Stimulated activated CD4-positive, alpha-beta T cell treated with anti-CD3 and anti-CD28 coated beads, Interleukin-15, amount 100 ng/mL, for 1 hour (primary cell): ENCODE measurements at places on chromosomes 7 and 10.
A peak's percentile ranks its signal among the peaks of the same experiment; 100 is the strongest.

DNA sequence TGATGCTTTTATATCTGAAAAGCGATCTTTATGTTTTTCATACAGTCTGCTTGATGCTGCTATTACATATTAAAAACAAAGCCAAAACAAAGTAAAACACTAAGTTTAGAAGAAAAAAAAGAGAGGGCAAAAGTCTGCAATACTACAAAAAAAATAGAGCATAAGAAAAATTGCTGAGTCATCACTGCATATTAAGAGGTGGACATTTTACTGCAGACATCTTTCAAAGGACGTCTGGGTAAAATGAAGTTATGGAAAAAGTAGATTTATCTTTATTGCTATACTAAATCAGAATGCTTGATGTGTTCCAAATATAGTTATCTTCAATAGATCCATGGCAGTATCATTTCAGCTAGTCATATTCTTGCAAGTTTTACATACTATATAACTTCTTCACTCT, 172.0 kb downstream of the MAGI2 start:
- DNase-seq, result no peak

GRCh38 chr10:117261501-117261900, 20.6 kb downstream of the SLC18A2 start:
- no peak for DNase-seq

- DNase-seq, result no peak
Observed at GRCh38 chr10:68406111-68406814, 814 bp downstream of the RUFY2 start.

GRCh38 chr10:10816447-10816846, 201.2 kb upstream of the CELF2 start:
- DNase-seq, result no peak

DNA sequence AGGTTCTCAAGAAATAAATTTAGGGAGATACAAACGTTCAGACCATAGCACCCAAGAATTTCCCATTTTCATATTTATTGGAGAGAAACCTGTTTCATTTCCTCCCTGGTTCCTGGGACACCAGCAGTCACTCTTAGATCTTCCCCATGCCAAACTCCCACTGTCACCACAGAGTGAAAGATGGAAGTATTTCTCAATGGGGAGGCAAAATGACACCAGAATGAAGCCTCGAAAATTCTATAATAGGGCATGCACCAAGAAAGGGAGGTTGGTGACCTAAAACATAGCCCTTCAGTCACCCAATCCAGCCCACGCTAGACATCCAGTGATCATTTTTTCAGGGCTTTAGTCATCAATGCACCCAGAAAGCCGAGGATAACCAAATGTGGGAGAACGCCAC, 148.1 kb upstream of the PLXDC2 start:
- no peak for DNase-seq

DNA sequence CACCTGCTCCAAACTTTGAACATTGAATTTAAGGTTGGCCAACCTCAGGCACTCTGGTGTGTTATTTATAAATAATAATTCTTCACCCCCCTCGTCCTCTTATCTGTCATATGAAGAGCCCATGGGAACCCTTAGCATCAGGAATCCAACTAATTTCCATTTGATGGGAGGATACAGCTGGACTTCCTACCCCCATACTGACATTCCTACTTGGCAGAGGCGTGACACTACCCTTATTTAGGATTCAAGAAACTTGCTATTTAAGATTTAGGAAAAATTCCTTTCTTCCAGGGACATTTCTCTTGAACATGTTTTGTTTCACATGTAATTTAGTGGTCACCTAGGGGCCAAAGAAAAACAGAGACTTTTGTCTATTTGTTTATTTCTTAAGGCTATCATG, 171.9 kb upstream of the NRP1 start:
- DNase-seq, result no peak

GRCh38 chr7:41877118-41877517, 174.2 kb upstream of the INHBA start:
- DNase-seq, result no peak

DNA sequence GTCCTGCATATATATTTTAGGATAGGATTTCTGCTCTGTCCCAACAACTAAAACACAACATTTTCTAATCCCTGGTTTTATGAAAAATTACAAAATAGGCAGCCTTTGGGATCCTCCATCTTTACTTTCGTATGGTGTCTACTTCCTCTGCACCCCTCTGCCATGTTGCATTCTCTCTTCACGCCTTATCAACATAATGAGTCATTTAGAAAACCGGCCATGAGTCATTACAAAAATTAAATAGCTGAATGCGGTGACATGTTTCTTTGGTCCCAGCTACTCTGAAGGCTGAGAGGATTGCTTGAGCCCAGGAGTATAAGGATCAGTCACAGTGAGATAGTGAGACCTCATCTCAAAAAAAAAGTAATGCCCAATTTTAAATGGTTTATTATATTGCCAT, 148.1 kb upstream of the CELF2 start:
- no peak for DNase-seq

- DNase-seq, result no peak
Observed at GRCh38 chr7:77466450-77466849, 50.3 kb upstream of the GSAP start.

DNA sequence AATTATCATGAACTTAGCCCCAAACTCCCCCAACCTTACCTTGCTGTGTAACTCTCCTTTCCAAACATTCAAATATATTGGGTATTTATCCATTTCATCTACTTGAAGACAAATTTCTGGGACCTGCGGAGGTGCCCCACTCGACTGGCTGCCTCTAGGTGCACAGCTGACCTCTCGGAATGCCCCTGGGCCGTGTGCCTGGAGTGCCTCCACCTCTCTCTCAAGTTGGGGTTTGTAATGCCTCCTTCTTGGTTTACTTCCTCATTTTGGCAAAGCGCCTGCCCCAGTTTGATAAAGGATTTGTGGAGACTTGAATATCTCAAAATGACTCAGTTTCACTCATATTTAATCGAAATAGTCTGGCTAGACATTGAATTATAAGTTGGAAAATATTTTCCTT, 16.6 kb downstream of the ZNF777 start:
- DNase-seq, result no peak

DNA sequence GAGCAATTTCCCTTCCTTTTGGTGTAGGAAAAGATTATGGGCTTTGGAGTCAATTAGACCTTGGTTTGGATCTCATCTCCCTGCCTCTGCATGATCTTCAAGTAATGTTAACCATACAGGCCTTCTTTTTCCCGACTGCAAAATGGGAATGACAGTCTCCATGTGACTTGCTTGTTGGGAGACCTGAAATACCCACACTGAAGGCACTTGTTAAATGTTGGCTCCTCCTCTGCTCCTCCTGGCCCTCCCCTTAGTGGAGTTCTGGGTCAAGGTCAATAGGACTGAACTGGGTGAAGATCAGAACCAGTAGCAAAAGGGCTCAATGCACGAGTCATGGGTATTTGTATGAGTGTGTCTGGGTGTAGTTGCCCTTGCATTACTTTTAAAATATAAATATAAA, 179.4 kb upstream of the PRR15 start:
- DNase-seq, result no peak

DNA sequence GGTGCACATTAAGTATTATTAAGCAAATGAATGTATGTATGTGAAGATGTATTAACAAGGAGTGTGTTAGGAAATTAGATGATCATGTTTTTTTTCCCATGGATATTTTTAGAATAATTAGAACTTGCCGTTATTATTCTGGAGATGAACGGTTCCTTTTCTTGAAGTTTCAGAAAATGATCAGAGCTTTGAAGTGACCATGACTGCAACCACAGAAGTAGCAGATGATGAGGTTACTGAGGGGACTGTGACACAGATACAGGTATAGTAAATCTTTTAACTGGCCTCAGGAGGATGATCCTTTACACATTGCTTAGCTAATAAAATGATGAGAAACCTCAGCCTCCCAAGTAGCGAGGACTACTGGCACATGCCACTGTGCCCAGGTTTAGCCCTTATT, 18.6 kb downstream of the DMTF1 start:
- no peak for DNase-seq

- no peak for DNase-seq
Observed at GRCh38 chr7:69438584-69439412, 159.5 kb upstream of the AUTS2 start.

- DNase-seq, result no peak
Observed at GRCh38 chr7:19353180-19353579, 208.0 kb upstream of the FERD3L start.

- DNase-seq, result no peak
Observed at GRCh38 chr7:14381306-14381705, 391.8 kb upstream of the ETV1 start.

GRCh38 chr10:120318862-120319261, 138.2 kb upstream of the PLPP4 start:
- DNase-seq, result no peak

GRCh38 chr7:19400758-19401254, 255.6 kb upstream of the FERD3L start:
- DNase-seq, result no peak

DNA sequence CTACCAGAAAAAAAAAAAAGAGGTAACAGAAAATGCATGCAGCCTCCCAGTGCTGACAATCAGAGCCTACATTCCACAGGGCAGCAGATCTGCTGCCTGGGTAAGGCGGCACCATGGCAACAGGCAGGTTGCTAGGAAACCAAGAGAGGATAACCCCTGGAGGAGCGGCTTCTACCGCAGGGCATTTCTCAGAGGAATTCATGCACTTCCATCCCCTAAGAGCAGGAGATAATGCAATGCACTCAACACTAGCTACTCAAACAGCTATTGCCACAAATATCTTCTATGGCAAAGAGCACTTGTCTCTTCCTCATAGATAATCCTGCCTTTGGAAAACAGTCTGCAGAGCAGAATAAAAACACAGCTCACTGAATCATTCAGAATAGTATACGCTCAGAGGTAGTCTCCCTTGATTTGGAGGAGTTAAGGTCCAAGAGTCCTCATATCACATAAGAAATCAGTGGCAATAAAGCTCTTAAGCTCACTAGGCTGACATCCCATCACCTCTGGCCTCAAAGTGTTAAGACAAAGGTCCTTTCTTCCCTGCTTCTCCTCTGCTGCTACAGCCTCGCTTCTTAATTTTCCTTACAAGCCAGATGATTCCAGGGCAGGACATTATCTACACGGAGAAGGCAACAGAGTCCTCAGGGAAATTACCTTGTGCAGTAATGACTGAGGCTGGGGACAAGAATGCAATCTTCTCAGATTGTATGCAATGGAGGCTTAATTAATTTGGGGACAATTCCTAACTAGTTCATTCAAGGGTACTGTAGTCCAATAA, 10.7 kb downstream of the PSAP start:
- DNase-seq, result no peak

GRCh38 chr10:24958091-24958720, 5.8 kb upstream of the PRTFDC1 start:
- DNase-seq, result no peak

GRCh38 chr10:3811291-3811870, 26.4 kb upstream of the KLF6 start:
- DNase-seq, result no peak

DNA sequence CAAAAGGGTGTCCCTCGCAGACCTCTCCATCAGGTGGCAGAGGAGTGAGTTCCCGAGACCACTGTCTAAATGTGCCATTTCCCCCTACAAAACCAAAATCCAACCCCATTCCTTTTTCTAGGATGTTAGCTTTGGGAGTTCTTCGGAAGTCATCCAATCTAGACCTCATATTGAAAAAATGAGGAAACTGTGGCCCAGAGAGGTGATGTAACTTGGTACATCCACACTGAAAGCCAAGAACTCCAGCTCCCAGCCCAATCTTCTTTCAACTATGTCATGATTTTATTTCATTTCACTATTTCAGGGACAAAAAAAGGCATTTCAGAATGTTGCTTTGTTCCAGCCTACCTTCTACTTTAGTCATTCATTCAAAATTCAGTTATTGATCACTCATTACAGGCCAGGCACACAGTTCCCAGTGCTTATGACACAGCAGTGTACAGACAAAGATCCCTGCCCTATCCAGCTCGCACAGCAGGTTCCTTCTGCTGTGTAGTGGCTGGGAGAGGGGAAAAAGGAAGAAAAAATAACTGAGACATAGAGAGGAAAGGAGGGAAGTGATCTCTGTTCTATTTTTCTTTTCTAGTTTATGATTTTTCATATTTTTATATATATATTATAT, 35.8 kb downstream of the SCRN1 start:
- DNase-seq, result no peak

DNA sequence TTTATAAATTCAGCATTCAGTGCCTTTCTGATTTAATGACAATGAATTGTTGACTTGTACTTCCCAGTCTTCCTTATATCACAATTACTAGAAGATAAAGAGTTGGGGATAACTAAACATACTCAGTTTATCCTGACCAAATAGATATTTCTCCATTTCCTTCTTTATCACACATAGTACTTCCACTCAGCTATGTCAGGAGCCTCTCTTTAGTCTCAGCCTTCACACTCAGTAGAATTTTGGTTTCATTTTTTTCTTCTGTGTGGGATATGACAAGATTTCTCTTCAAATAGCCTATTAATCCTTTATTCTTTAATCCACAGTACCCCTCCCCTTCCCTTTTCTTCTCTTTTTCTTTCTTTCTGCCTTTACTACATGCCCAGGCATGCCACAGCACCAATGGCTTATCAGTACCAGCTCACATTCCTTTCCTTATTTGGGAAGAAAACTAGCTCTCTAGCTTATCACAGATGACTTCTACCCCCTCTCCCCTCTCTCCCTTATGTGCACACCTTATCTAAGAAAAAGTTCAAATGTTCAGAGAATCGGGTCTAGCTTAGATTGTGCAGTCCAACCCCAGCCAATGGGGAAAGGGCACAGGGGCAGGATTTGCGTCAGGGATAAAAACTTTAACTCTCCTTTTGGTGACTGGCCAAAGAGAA, 109.0 kb downstream of the PHF14 start:
- DNase-seq, result no peak

- DNase-seq, result no peak
Observed at GRCh38 chr10:36888925-36889573, 236.3 kb upstream of the ANKRD30A start.

GRCh38 chr10:24724381-24725228, 918 bp upstream of the ARHGAP21 start:
- DNase-seq, result peak; percentile 89
